ENCODE measurements at places on chromosomes 7 and 10.

DNA sequence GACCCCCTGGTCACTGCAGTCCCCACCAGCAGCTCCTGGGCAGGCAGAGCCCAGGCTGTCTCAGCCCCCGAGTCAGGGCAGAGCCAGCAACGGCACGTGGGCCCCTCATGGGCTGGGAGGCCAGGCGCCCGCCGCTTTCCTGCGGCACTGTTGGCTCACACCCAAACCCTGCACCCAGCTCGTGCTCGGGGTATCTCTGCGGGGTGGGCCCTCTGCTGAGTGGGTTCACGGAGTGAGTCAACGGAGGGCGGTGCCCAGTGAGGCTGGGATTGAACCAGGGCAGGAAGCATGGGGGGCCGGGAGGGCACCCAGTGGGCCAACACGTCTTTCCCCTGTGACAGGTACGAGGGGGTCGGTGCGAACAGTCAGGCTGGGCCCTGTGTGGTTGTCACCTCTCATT lies 28.9 kb downstream of the ADAP1 start:
- no peak for DNase-seq

DNA sequence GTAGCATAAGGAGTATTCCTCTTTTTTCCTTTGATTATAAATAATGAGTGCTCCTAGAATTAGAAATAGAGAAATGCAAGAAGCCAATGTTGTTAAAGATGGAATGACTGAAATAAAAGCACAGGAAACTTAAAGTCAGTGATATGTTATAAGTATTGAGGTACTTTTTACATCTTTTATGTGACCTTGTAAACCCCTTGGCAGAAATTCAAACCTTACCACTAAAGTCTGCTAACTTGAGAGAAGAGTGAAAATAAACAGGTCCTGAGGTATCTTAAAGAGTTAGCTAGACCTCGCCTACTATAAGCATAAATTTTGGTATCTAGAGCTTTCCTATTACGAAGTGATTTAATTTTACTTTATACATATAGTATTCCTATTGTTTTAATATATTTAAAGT lies 188.2 kb downstream of the DKK1 start:
- DNase-seq: no peak

GRCh38 chr7:40810274-40810673 lies 675.5 kb downstream of the SUGCT start:
- no peak for DNase-seq

- DNase-seq: no peak
These were observed 32.4 kb downstream of the UNC5B start for GRCh38 chr10:71244431-71245419.

DNA sequence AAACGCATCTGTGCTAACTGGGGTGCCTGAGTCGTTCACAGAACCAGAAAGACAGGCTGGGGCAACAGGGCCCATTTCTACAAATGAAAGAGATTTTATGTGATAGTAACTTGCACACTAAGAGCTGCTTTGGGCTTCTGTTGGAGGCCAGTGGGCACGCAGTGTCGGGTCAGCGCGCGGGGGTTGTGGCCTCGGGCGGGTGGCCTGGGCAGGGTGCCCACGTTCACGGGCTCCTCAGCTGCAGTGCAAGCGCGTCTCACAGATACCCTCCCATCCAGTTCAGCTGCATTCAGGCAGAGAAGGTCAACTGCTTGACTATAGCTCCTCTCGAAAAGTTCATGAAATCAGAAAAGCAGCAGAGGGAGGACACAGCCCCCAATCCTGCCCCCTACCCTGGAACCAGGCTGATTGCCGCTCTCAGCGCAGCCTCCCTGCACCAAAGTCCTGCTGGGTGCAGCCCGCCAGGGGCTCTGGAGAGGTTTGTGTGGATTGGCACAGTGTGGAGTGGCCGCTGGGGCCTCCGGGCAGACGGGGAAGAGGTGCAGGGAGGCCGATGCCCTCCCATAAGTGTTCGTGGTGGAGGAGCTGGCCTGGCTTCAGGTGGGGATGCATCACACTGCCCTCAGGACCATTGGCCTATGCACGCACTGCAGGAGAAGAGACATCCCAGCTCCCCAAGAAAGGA lies 582.8 kb downstream of the TCERG1L start:
- no peak for DNase-seq

DNA sequence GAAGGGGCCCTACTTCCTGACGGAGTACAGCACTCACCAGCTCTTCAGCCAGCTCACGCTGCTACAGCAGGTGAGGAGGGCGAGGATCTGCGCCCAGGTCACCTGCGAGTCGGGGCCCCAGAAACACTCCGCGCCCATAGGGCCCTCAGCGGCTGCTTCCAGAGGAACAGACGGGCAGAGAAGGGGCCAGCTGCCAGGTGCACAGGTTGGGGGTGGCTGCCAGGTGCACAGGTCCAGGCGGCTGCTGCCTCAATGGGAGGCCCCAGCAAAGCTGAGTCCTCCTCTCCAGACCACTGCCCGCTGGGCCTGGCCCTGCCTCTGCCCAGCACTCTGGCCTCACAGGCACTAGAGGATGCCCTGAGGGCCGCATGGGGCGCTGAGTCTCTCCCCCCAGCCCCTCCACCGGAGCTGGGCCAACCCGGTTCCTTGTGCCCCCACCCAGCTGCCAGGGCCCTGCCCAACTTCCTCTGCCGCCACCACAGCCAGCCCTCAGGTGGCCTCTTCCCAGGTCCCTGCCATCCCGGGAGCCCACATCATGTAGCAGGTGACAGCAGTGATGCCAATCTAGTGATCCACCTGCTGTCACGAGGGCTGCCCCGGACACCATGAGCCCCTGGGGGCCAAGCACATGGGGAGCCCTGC lies 17.0 kb upstream of the UTF1 start:
- no peak for DNase-seq

GRCh38 chr7:824081-824480 lies 8.2 kb upstream of the SUN1 start:
- DNase-seq: no peak

DNA sequence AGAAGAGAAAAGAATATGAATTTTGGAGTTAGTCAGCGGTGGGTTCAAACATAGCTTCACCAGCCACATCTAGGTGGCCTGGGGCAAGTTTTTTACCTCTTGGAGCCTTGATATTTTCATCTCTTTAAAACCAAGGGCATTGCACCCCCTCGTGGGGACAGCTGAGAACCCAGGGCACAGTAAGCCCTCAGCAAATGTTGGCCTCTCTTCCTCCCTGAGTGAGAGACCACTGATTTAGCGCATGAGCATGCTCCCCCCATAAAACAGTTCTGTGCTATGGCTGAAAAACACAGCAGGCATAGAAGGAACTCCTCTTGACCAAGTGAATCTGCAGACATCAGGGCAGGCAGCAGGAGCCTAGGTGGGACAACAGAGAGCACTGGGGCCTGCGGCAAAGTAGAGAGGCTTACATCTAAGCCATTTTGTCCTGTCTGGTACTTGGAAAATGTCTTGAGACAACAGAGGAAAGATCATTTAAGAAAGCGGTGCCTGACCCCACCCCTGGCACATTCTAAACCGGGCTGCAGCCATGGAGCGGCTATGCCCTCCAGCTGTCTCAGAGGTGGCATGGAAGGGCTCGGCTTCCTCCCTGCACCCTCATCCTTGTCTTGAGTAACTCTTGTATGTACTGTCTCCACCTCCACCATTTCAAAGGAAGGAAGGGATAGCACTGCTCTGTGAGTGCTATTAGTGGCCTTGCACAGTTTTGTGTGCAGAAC lies 94.7 kb downstream of the ARHGAP22 start:
- DNase-seq: no peak

GRCh38 chr7:47027695-47028240 lies 554.1 kb downstream of the TNS3 start:
- no peak for DNase-seq

DNA sequence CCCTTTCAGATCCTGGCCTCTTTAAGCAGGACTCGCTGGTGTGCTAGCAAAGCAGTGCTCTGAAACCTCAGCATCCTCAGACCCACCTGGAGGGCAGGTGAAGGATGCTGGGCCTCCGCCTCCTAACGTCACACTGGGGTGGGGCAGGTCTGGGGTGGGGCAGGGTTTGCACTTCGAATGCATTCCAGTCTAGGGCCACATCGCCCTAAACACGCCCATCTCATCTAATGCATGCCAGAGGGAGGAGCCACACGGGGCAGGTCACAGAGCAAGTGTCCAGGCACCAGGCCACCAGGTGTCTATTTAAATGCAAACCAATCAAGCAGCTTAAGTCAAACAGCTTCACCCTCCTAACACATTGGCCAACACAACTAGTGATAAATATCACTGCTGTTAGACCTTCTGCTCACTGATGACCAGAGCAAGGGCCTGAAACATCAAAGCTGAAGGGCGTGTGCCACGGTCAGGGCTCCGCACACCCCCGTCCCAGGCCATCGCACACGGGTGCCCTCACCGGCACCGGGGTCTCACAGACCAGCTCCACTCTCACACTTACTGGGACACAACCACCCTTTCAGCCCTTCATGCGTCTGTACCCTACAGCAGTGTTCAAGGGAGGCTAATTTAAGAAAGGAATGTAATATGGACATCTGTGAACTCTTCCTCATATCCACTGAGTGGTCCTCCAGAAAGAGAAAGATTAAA lies 47.1 kb downstream of the DIP2C start:
- DNase-seq: no peak

DNA sequence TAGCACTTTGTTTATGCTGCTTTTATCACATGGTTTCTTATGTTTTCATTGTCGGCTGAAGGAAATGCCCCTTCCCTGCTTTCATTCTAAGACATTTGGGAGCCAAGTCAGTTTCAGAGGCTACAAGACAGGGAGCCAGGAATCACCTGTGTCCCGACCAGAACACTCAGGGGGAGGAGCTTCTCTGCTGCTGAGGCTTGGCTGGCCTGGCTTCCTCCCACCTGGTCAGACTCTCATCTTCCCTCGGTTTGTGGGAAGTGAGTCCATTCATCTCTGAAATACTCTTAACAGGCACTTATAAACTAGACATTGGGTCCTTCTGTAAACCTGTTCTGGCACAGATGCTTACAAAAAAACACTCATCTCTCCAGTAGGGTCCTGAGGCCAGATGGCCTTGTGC lies 19.6 kb upstream of the GOLGA7B start:
- DNase-seq: no peak

DNA sequence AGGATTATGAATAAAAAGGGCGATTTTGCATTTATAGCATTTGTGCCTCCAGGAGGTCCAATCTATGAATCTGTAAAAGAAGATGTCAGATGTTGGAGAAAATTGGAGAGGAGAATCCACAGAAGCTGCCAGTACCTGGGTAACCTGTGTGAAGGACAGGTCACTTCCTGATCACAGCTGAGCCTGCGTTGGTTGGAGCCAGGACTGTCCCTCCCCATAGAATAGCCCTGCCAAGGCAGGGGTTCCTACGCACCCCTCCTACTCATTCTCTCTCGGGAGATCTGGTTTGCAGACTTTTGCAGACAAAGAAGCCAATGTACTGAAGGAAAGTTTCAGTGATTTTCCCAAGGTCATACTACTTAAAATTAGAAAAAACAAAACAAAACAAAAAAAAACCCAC lies 10.3 kb upstream of the C10orf120 start:
- no peak for DNase-seq

DNA sequence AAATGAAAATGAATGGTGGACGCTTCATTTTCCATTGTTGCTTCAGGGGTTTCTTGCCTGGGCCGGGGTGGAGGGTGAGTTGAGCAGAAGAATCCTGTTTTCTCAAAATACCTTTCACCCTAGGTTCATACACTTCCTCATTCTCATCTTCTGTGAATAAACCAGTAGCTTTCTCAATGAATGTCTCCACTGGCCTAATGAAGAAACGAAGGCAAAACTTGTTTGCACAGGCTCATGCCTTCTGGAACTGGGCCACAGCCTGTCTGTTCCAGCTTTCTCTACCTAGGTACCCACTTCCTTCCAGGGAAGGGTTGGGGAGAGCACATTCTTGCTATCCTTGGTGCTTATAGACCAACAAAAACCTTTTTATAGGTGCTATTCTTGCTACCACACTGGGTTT lies 21.3 kb downstream of the STMP1 start:
- DNase-seq: no peak

GRCh38 chr10:12543589-12543988 lies 194.2 kb downstream of the CAMK1D start:
- DNase-seq: no peak

DNA sequence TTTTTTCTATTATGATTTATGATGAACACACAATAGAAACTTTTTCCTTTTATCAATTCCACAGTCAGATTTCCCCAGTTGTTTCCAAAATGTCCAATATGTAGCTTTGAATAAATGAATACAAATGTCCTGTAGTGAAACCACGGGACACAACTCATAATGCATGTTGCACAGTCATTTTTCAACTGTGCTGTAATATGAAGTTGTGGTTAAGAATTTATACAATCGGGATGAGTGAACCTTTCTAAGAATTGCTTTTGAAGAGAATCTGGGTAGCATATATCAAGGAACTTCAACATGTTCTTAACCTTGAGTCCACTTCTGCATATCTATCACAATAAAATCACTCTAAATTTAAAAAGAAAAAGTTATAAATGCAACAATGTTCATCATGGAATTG lies 14.6 kb upstream of the ST7 start:
- no peak for DNase-seq

- no peak for DNase-seq
These were observed 64.6 kb upstream of the KCNMA1 start for GRCh38 chr10:77702166-77702565.

- DNase-seq: no peak
These were observed 31.3 kb upstream of the INSYN2A start for GRCh38 chr10:127227663-127228062.

GRCh38 chr7:134729895-134730294 lies 49.5 kb upstream of the CALD1 start:
- no peak for DNase-seq

GRCh38 chr10:132204078-132204780 lies 17.5 kb downstream of the DPYSL4 start:
- DNase-seq: no peak

DNA sequence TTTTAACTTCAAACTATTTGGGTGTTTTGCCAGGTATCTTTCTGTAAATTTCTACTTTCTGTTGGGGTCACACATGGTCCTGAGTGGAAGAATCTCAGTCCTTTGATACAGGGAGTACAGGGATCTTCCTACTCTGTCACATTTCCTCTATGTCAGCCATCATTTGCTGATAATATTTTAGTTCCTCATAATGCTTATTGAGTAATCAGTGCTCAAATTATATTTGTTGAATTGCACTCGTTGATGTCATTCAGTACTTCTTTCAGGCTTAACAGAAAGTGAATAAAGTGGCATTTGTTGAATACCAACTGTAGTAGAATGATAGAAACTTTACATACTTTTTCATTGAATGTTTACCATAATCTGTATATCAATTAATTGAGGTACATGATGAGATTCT lies 31.9 kb downstream of the WDR11 start:
- DNase-seq: no peak

DNA sequence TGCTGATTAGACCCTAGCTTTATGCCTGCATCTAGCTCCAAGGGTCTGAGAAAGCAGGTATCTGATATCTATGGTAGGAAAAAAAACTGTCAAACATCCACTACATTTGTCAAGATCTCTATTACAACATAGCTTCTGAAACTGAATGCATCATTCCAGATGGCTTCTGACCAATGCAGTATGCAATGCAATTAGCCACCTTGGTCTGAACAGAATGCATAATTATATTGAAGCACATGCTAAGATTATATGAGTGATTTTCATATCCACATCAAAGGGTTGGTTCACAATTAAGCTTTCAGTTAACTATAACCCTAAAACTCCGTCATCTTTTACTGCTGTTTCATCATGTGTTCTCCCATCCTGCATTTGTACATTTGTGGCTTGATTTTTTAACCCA lies 271.4 kb downstream of the POLR1F start:
- no peak for DNase-seq

- no peak for DNase-seq
These were observed 226.5 kb downstream of the ITGB1 start for GRCh38 chr10:32731527-32731926.

- DNase-seq: no peak
These were observed 261.5 kb downstream of the NEBL start for GRCh38 chr10:20635570-20635969.

- DNase-seq: no peak
These were observed 834 bp downstream of the TAC1 start for GRCh38 chr7:97732565-97733275.

Measured in activated CD4-positive, CD25-positive, alpha-beta regulatory T cell (primary cell).